Suppressor macrophage treated with lipopolysaccharide for 4 hours (primary cell): ENCODE measurements at places on chromosomes 2 and 18.

GRCh38 chr2:227761740-227762476 lies 16.2 kb downstream of the SCYGR8 start:
- DNase-seq, result no peak

- peak; percentile 81 for DNase-seq
These were observed 74.2 kb downstream of the HS1BP3 start for GRCh38 chr2:20576598-20577115.

DNA sequence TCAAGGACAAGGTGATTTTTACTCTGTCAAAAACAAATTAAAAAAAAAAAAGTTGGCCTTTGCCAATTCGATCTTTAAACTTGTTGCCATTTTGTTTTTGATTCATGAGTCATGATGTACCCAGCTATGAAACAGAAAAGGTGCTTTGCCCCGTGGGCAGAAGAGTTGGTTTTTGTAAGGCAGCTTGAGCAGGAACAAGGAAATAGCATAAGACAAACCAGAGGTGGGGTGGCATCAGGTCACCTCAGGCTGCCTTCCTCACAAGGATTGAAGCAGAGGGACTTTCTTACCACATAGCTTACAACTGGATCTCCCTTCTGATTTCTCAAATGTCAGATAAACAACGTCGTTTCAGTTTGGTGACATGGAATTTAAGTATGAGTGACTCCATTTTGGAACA lies 123.8 kb downstream of the ARL4C start:
- DNase-seq, result no peak

GRCh38 chr18:76479351-76480238 lies 15.4 kb downstream of the ZNF516 start:
- DNase-seq, result no peak

GRCh38 chr2:172380436-172381274 lies 46.7 kb upstream of the ITGA6 start:
- DNase-seq, result peak; percentile 87

GRCh38 chr2:66303471-66303870 lies 131.5 kb upstream of the MEIS1 start:
- DNase-seq, result no peak
